ENCODE measurements at places on chromosomes 5 and 9.

DNA sequence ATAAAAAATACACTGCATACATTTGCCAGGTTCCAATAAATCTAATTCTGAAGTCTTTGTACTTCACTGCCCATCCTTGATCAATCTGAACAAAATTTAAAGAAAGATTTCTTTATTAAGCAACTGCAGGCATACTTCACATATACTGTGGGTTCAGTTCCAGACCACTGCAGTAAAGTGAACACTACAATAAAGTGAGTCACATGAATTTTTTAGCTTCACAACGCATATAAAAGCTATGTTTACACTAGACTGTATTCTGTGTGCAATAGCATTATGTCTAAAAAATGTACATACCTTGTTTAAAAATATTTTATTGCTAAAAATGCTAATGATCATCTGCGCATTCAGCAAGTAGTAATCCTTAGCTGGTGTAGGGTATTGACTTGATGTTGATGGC is 52.1 kb downstream of the SSBP2 start:
- no peak for DNase-seq

GRCh38 chr9:93930070-93930469 is 25.1 kb downstream of the BARX1 start:
- DNase-seq: no peak

DNA sequence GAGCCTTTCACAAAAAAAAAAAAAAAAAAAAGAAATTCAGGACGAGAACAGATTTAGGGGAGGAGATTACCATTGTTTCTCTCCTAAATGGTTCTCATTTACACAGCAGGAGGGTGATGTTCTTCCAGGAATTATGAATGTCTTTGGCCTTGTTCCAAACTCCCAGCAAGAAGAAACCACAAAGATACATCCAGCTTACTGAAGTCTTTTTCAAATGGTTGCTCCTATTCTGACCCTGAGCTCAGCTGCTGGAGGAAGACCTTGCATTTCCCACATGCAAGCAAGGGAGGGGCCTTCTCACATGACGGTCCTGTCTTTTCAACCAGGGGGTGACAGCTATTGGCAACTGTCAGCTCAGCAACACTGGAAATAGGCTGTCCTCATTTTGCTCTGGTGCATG is 203.0 kb upstream of the VLDLR start:
- DNase-seq: no peak

DNA sequence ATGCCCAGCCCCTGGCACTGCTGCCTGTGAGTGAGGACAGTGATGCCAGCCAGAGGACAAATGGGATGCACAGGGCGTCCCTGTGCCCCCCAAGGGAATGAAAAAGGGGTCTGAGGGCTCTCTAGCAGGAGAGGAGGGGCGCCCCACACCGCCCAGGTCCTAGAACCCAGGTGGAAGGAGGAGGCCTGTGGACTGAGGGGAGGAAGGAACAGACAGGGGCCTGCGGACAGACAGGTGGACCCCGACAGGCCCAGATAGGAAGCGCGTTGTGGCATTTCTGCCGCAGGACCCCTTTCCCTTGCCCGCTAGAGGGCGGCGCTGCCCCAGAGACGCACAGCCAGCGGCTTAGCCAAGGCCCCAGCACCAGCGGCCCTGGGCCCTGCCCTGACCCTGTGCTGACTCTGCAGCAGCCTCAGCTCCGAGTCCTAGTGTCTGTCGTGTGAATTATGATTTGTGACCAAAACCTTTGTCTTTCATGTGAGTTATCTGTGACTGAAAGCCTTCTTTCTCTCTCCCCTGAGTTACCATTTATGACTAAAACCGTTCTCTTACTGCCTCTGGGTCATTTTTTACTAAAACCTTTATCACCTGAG is 30.7 kb downstream of the TRIP13 start:
- DNase-seq: no peak

- no peak for DNase-seq
Observed at GRCh38 chr9:16333691-16334090, 536.8 kb downstream of the BNC2 start.

GRCh38 chr9:134377976-134378375 is 51.7 kb downstream of the RXRA start:
- DNase-seq: no peak

- no peak for DNase-seq
Observed at GRCh38 chr9:16449076-16449730, 421.3 kb downstream of the BNC2 start.

- DNase-seq: no peak
Observed at GRCh38 chr5:61949679-61950435, 356.1 kb upstream of the KIF2A start.

DNA sequence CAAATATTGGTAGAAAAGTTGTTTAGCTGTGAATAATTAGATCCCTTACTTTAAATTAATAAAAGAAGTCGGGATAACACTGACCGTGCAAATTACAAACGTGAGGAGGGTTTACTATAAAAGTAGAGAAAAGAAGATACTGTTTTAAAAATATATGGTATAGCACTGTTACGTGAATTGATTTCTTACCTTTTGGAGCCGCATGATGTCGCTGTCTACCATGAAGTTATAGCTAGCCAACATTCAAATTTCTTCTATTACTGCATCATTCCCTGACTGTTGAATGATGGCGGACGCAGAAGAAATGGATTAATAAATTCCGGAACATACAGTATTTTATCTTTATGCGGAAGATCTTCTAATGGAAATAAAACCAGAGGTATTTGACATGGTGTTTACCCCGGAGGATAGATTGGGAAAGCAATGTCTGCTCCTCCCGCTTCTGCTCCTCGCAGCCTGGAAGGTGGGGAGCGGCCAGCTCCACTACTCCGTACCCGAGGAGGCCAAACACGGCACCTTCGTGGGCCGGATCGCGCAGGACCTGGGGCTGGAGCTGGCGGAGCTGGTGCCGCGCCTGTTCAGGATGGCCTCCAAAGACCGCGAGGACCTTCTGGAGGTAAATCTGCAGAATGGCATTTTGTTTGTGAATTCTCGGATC is at the start of gene PCDHA6:
TSS of gene PCDHA6 (plus strand) at position 257 of the 658 bp plus-strand sequence. CDS start at position 389, 132 bp downstream.
- DNase-seq: no peak

GRCh38 chr9:81848472-81848871 is 79.8 kb upstream of the SPATA31D4 start:
- DNase-seq: no peak

- no peak for DNase-seq
Observed at GRCh38 chr5:65882278-65882677, 44.1 kb upstream of the ERBIN start.

DNA sequence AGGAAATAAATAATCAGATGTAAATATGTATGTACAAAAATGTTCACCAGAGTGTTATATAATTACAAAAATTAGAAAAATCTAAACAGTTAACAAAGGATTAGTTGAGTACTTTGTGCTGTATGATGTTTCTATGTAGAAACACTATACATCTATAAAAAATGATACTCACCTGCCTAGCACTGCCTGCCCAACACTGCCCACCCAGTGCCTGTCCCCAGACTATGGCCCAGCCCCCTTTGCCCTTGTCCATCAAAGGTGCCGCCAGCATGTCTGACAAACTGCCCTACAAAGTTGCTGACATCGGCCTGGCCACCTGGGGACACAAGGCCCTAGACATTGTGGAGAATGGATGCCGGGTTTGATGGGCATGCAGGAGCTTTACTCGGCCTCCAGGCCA is 6.1 kb upstream of the MEGF9 start:
- no peak for DNase-seq

GRCh38 chr5:64164166-64164565 is 1.5 kb upstream of the RNF180 start:
- no peak for DNase-seq

DNA sequence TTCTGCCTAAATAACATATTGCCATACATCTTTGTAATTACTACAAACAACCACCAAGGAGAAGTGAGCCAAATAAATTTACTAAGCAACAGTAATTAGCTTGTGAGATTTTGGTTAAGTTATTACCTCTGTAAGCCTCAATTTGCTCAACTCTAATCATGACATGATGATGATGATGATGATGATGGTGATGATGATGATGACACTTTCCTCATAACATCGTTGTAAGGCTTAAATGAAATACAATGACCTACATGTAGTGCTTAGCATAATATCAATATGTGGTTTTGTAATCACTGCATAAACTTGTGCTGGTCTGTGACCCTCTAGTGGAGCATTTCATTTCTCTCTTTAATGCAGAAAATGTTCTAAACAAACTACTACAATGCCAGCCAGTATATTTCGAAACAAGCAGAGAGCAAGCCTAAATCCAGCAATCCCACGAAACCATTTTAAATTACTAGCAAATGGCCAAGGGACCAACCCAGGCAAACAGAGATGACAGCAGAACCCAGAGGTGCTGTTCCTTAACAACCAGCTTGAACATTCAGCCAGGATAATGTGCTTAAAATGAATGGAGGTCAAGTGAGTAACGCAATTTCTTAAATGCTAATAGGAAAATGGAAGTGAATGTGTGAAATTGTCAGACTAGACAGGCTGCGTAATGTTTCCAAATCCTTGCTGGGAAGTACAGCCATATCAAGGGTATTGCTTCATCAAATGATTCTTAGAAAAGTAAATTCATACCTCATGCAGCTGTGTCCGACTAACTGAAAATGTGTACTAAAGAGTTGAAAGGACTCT is 281.9 kb upstream of the PUM3 start:
- DNase-seq: no peak

- DNase-seq: no peak
Observed at GRCh38 chr5:147921136-147921535, 14.8 kb upstream of the C5orf46 start.

DNA sequence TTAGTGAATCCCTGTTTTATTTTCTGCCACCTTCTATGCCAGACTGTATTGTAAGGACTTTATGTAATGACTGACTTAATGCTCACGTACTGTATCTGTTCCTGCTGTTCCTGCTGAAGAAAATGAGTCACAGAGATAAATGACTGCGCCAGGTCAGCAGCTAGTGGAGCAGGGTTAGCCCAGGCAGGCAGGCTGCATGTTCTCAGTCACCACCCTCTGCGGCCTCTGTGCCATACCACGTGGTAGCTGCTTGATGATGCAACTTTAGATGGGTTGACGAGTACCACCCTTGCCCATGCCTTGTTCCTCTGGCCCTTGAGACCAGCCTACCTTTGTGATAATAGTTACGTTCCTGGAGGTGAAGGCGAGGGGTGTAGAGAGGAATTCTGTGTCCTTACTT is 161.9 kb downstream of the TRIO start:
- DNase-seq: no peak

DNA sequence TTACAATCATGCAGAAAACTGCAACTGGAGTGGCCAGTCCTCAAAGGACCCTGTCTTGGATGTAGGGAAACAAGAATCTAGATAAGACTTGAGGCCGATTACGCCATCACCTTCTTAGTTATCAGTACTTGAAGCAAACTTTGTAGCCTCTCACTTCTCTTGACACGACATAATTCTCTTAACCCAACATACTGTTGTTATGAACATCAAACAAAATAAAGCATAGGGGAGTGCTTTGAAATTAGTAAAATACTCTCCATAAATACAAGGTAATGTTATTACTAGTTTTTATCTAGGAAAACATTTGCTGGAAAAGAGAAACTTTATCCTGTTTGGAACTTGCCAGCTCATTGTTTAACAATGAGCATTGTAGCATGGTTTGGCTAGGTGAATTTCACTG is 574.9 kb upstream of the DMAC1 start:
- DNase-seq: no peak

- DNase-seq: no peak
Observed at GRCh38 chr5:139863855-139864558, 68.4 kb downstream of the PSD2 start.

GRCh38 chr5:124087752-124088151 is 575.8 kb downstream of the CSNK1G3 start:
- DNase-seq: no peak

DNA sequence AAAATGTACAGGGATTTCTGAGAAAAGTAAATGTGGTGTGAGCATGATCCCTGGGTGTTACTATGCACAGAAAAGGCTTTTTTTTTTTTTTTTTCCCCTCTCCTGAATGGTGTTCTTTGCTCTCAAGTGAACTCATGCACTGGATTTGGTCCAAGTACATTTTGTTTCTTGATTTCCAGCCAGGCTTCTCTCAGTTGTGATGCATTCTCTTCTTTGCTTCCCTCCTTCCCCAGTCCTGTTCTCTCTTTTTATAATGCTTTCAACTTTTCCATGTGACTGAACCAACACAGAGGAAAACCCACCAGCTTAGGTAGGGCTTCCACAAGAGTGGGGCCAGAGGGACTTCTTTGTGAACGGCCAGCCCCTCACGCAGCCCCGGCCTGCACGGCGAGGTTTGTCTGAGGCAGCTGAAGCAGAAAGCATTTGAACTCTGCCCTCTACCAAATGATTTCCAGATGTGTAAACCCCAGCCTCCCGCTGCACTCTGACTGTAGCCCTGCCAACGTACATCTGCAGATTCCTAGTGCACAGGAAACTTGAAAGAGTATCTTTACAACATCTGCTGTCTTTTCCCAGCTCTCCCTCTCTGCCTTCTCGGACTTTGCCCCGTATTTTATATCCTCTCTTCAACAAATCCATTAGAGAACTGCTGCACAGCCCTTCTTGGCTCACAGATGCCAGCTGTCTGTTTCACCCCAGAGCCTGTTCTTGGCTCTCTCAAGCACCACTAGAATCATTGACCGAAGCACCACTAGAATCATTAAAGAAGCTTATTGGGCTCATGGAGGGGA is 71.8 kb upstream of the CD180 start:
- no peak for DNase-seq

- DNase-seq: no peak
Observed at GRCh38 chr9:124309667-124310084, 51.9 kb downstream of the NEK6 start.

DNA sequence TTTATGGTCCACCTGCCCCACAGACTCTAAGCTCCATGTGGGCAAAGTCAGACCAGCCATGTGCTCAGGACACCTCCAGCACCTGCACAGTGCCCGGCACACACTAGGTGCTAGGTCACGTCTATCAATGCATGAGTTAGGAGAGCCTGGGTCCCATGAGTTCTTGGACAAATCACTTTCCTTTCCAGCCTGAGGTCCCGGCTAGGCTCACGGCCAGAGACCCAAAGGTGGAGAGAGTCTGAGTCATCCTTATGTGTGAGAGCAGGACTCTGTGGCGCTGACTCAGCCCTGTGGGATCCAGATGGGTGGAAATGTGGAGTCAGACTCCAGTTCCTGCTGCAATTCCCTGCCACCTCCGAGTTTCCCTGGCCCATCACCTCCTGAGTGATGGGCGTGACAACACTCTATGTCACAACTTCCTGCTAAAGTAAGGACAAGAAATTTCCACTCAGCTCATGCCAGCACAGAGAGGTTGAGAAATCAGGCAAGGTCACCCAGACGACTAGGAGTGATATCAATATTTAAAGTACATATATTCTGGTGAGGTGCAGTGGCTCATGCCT is 2.5 kb upstream of the ST6GALNAC4 start:
- no peak for DNase-seq

GRCh38 chr5:534743-535671 is 10.8 kb upstream of the SLC9A3 start:
- no peak for DNase-seq

- DNase-seq: no peak
Observed at GRCh38 chr5:133818869-133819600, 149.4 kb downstream of the C5orf15 start.

- DNase-seq: no peak
Observed at GRCh38 chr5:68732251-68732650, 361.6 kb upstream of the SLC30A5 start.

DNA sequence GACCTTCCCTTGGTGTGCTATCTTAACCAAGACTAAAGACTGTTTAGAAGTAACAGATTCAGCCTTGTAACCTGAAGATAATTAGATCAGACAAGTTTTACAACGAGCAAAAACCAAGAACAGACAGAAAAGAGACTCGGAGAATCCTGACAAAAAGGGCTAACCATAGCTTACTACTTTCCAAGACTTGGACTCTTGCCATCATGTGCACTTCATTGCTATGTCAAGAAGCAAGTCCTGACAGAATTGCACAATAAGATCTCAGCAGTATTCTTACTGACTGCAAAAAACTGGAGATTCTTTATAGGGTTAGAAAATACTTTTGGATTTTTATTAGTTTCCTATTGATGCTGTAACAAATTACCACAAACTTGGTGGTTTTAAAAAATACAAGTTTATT is 1539.0 kb upstream of the NUDT12 start:
- no peak for DNase-seq
